ENCODE measurements at places on chromosomes 12 and 14.

DNA sequence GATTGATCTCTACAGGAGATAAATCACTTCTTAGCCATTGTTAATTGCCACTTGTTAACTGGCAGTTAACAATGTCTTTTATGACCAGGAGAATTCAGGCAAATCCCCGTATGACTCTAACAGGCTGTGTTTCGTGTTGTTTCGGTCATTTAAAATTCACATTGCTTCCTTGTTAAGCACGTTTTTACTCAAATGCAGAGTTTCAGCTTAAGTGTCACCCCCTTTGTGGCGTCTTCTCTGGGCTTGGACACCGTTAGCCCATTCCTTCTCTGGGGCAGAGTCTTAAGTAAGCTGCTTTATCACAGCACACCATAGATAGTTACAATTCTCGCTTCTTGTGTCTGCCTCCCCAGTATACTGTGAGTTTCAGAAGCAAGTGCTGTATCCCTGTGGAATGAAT, 205.4 kb downstream of the EPS8 start:
- no peaks in the 10 kb centered on the region for H3K36me3 ChIP-seq
- H3K27me3 ChIP-seq, result no peaks in the 10 kb centered on the region
- H3K4me1 ChIP-seq, result no peaks in the 10 kb centered on the region
- no peak overlapping the region for H3K4me3 ChIP-seq
- H3K27ac ChIP-seq, result no peak overlapping the region
- DNase-seq, result no peak

DNA sequence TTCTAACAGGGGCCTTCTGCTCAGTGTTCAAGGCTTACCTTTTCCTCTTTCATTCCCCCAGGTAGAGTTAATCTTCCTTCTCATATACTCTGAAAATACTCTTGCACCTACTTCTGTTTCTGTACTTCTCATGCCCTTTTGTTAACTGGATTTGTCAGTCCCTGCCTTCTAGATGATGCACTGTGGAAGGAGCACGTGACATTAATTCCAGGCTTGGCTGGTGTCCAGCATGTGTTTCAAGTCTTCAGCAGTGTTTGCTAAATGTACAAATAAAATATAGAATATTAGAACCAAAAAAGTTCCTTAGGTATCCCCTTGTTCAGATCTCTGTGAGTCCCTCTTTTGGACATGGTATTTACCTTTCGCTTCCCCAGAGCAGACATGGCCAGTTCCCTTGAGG, 27.9 kb upstream of the EVL start:
- no peaks in the 10 kb centered on the region for H3K36me3 ChIP-seq
- DNase-seq, result no peak
- no peak overlapping the region for H3K4me3 ChIP-seq
- no peaks in the 10 kb centered on the region for H3K27me3 ChIP-seq
- no peaks in the 10 kb centered on the region for H3K4me1 ChIP-seq
- H3K27ac ChIP-seq, result no peak overlapping the region

GRCh38 chr14:74348735-74349463, 628 bp downstream of the VRTN start:
- peaks cover 50% of the 10 kb centered on the region for H3K4me1 ChIP-seq
- no peak for DNase-seq
- peak overlapping the region; percentile 84 for H3K27ac ChIP-seq
- H3K36me3 ChIP-seq, result no peaks in the 10 kb centered on the region
- no peaks in the 10 kb centered on the region for H3K27me3 ChIP-seq

DNA sequence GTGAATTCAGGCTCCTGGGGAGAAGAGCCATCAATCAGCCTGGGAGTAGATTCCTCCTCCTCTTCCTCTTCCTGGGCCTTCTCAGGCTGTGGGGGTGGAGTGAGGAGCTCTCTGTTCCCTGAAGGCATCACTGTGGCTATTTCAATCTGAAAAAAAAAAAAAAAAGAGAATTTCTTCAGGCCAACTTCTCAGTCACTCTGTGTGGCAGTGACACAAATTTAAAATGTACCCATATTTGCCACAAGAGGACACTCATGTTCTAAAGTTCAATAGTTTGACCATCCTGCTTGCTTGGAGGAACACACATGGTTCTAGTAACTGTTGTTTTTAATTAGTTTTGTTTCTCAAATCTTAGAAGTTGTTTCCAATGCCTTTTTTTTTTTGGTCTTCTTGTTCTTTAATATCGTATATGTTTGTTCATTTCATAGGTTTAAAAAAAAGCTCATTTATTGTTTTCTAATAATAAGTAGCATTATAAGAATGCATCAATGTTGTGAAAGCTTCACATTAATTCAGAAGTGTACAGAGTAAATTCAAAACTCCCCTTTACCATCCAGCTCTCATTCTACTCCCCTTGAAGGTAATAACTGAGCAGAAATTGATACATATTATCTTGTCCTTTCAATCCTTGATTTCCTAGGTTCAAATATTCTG, 23.3 kb upstream of the CCER1 start:
- DNase-seq, result peak; percentile 39
- H3K27ac ChIP-seq, result no peak overlapping the region
- no peaks in the 10 kb centered on the region for H3K4me1 ChIP-seq
- no peaks in the 10 kb centered on the region for H3K36me3 ChIP-seq
- no peaks in the 10 kb centered on the region for H3K27me3 ChIP-seq

DNA sequence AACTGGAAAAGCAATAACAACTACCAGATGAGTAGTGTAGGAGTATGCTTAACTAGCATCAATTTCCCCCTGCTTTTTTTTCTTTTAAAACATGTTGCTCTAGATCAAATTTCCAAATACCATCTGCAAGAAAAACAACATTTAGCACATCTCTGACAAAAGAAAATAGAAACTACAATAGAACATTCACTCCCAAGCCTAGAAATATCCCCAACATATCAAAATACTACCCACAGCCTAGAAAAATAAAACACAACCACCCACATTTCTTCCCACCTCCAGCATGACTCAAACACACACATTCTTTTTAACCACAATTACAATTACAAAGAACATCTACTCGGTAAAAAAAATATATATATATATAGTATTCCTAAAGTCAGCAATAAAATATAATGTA, 120.0 kb downstream of the PPFIA2 start:
- no peak overlapping the region for H3K4me3 ChIP-seq
- H3K27me3 ChIP-seq, result no peaks in the 10 kb centered on the region
- DNase-seq, result no peak
- H3K36me3 ChIP-seq, result no peaks in the 10 kb centered on the region

Measured in Caco-2 (cell line).